Sigmoid colon (tissue), 7 donors: ENCODE measurements at places on chromosomes 7 and 10. TPM values are rescaled to one million over a fixed set of nuclear protein-coding genes. Genes with fewer than 3 reads are reported as not detected.

- H3K27me3 ChIP-seq = no peaks in the 10 kb centered on the region
- no peaks in the 10 kb centered on the region for H3K36me3 ChIP-seq
- DNase-seq = no peak
- H3K4me1 ChIP-seq = peaks cover 19% of the 10 kb centered on the region
These were observed 125.6 kb downstream of the VIPR2 start for GRCh38 chr7:159019111-159019510.

GRCh38 chr10:86553639-86554038, 32.0 kb upstream of the WAPL start:
- H3K27ac ChIP-seq = no peak overlapping the region
- no peak for DNase-seq
- no peaks in the 10 kb centered on the region for H3K4me1 ChIP-seq
- no peak overlapping the region for H3K4me3 ChIP-seq
- no peaks in the 10 kb centered on the region for H3K36me3 ChIP-seq

DNA sequence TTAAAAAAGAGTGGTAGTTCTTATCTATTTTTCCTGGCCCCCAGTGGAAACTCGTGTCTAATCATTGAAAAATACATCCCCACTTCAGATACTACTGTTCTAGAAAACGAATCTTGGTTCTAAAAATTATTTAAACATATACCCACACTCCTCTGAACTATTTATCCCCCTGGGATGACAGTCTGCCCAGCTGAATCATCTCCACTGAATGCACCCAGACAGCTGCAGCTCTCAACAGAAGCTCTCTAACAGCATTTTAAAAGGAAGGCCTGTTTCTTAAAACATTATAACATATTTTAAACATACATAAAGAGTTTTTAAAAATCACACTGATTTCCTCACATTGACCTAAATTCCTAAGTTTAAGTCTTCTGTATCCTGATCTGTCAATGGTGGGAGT, 544.6 kb upstream of the PHF14 start:
- no peaks in the 10 kb centered on the region for H3K4me1 ChIP-seq
- H3K4me3 ChIP-seq = no peak overlapping the region
- no peak for DNase-seq

GRCh38 chr10:32454148-32454547, 8.2 kb downstream of the CCDC7 start:
- no peaks in the 10 kb centered on the region for H3K36me3 ChIP-seq
- no peak for DNase-seq
- H3K4me3 ChIP-seq = no peak overlapping the region
- no peaks in the 10 kb centered on the region for H3K4me1 ChIP-seq
- no peak overlapping the region for H3K27ac ChIP-seq
- H3K27me3 ChIP-seq = no peaks in the 10 kb centered on the region

GRCh38 chr10:59993931-59994330, 87.6 kb upstream of the CCDC6 start:
- H3K27ac ChIP-seq = no peak overlapping the region
- no peak overlapping the region for H3K4me3 ChIP-seq
- no peaks in the 10 kb centered on the region for H3K36me3 ChIP-seq
- no peak for DNase-seq
- H3K4me1 ChIP-seq = no peaks in the 10 kb centered on the region

- H3K27me3 ChIP-seq = no peaks in the 10 kb centered on the region
- DNase-seq = no peak
- H3K27ac ChIP-seq = no peak overlapping the region
- no peak overlapping the region for H3K4me3 ChIP-seq
- no peaks in the 10 kb centered on the region for H3K4me1 ChIP-seq
These were observed 236.3 kb downstream of the HTR7 start for GRCh38 chr10:90621577-90621976.

GRCh38 chr7:69739190-69739589, 140.9 kb downstream of the AUTS2 start:
- H3K4me3 ChIP-seq = no peak overlapping the region
- peaks cover 37% of the 10 kb centered on the region for H3K4me1 ChIP-seq
- H3K36me3 ChIP-seq = no peaks in the 10 kb centered on the region
- no peak for DNase-seq
- no peak overlapping the region for H3K27ac ChIP-seq

GRCh38 chr10:117471344-117471874, 71.1 kb upstream of the EMX2 start:
- H3K4me3 ChIP-seq = no peak overlapping the region
- H3K36me3 ChIP-seq = no peaks in the 10 kb centered on the region
- DNase-seq = no peak
- no peak overlapping the region for H3K27ac ChIP-seq
- no peaks in the 10 kb centered on the region for H3K27me3 ChIP-seq

DNA sequence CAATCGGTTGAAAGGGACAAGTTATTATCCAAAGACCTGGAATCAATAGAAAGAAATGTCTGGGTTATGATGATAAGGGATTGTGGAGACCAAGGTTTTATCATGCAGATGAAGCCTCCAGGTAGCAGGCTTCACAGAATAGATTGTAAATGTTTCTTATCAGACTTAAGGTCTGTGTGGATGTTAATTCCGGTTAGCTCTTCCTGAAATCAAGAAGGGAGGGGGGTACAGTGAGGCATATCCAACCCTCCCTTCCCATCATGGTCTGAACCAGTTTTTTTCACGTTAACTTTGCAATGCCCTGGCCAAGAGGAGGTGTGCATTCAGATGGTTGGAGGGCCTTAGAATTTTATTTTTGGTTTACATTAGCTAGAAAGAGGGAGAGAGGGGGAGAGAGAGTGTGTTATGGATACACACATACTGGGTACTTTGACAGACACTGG, 9.8 kb upstream of the LRRC61 start:
- H3K27ac ChIP-seq = no peak overlapping the region
- no peaks in the 10 kb centered on the region for H3K27me3 ChIP-seq
- no peak for DNase-seq
- no peaks in the 10 kb centered on the region for H3K36me3 ChIP-seq
- H3K4me3 ChIP-seq = no peak overlapping the region
- H3K4me1 ChIP-seq = no peaks in the 10 kb centered on the region

DNA sequence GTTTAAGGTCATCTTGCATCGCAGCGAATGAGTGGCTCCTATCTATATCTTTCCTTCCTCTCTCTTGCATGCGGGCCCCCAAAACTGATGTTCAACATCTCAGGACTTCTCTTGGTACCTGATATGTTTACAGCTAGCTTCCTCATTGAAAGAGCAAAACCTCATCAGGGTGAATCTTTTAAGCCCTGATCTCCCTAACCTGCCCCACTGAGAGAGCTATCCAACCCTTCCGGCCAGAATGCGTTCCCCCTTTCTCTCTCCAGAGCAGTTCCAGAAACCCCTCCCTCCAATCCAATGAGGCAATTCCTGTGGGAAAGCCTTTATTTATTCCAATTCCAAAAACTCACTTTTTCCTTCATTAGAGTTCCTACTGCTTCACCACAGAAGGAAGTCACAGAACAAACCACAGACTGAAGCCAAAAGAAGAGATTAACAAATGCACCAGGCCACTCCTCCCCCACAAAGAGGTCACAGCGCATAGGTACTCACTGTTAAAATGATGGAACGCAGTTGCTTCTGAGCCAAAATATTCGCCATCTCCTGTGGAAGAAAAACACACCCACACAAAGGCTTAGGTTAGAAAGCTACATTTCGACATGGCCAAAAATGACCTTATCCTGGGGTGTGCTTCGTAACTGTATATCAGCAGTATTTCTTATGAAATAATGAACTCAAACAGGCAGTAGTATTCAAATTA, 232.4 kb downstream of the ELMO1 start:
- no peaks in the 10 kb centered on the region for H3K27me3 ChIP-seq
- H3K36me3 ChIP-seq = no peaks in the 10 kb centered on the region
- no peak overlapping the region for H3K4me3 ChIP-seq

DNA sequence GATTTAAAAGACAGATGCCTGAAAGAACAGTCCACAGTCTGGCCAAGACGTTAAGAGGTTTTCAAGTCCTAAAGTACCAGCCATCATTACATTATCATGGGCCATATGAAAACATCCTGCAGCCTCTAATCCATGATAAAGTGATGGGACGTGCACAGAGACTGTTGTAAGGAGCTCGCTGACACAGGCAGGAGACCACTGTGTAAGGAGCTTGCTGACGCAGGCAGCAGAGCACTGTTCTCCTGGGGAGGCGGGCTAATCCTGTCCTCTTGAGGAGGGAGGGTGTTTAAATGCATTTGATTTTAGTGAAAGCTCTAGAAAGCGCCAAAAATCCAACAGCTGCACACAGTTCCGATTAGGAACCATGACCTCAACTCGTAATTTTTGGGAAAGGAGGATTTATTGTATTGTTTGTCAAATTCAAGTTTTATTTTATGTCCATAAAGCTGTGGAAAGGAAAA, 16.9 kb downstream of the SVIL start:
- H3K4me1 ChIP-seq = peaks cover 77% of the 10 kb centered on the region
- no peaks in the 10 kb centered on the region for H3K36me3 ChIP-seq
- peak overlapping the region; percentile 77 for H3K27ac ChIP-seq
- no peaks in the 10 kb centered on the region for H3K27me3 ChIP-seq
- DNase-seq = peak; percentile 87

ECHDC3 gene
- 21.8 TPM for total RNA-seq

WEE2 gene
- not detected for total RNA-seq

FGFBP3 gene
- total RNA-seq = 0.71 TPM

NUTM2E gene
- not detected for total RNA-seq

SLC29A4 gene
- total RNA-seq = 1.8 TPM

ZNF804B gene
- 0.36 TPM for total RNA-seq
